ENCODE measurements at places on chromosomes 4 and X.
A peak's percentile ranks its signal among the peaks of the same experiment; 100 is the strongest.

DNA sequence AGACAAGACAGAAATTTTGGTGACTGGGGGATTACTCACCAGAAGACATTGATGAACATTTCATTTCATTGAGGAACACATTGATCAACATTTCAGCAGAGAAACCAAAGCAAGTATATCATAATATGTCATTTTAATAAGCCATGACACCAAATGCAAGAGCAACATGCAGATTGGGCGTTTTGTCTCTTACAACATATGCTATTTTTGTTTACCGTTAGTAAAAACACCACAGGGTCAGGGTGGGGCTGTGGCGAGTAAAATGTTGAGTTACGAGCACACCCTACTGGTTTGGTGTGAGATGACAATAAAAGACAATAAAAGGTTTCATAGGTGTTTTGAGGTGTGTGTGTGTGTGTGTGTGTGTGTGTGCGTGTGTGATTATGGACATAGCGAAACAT, 294.5 kb downstream of the PDGFC start:
- DNase-seq: no peak

DNA sequence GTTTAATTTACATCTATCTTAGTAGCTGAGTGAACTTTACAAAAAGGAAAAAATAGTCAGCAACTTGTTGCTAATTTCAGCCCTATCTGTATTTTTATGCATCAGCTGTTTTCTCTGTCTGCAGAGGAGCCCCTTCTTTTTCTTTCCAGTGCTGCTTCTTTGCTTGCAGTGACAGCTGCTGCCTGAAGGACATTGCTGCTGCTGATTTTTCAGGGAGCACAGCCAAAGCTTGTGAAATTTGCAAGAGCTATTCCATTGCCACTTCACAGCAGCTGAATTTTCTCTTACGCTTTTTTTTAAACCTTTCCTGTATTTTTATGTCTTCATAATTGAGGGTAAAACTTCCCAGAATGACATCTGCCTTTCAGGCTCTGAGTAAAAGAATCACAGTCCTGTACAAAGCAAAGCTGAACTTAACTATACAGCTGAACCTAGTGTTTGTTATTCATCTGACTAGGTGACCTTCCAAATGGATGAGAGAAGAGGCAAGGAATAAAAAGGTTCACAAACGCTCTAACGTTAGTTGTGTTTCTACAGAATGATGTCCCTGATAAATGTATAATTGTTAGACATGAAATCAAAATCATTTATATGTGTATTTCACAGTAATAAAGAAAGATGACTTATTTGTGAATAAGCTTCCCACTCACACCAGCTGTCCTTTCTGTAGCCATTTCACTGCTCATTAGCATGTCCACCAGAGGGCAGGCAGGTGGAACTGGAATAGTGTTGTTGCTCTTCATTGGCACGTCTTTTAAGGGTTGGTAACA, 541.4 kb downstream of the ADGRL3 start:
- no peak for DNase-seq

DNA sequence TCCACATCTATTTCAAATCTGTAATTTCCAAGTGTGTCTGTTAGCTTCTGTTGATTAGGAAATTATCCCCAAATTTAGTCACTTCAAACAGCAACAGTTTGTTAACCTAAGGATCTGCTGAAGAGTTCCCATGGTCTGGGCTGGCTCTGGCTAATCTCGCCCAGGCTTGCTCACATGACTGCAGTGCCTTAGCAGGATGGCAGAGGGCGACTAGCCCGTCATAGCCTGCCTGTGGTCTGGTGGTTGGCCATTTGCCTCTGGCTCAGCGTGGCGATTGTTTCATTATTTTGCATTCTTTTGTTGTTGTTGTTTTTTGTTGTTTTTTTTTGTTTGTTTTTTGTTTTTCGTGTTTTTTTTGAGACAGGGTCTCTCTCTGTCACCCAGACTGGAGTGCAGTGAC, 264.0 kb downstream of the TRIML1 start:
- no peak for DNase-seq

GRCh38 chr4:5114950-5115349, 63.7 kb downstream of the STK32B start:
- DNase-seq: no peak

- DNase-seq: no peak
Observed at GRCh38 chr4:176134670-176135069, 60.7 kb downstream of the SPATA4 start.

- no peak for DNase-seq
Observed at GRCh38 chr4:53914313-53915016, 149.9 kb downstream of the CHIC2 start.

GRCh38 chr4:76747563-76747962, 150.4 kb downstream of the SOWAHB start:
- DNase-seq: no peak

DNA sequence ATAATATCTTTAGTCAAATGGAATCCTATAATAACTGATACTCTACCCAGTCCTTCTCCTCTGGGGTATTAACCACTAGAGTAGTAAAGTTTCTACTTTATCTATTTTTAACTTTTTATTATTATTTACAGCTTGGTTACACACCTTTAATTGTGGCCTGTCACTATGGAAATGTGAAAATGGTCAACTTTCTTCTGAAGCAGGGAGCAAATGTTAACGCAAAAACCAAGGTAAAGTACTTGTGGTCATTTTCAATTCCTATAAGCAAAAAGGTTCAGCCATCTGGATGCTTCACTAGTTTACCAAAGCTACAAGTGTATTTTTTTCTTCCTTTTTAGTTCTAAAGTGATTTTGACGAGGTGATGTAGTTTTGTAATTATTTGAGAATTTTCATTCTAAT, 238.8 kb downstream of the ANK2 start:
- DNase-seq: no peak

DNA sequence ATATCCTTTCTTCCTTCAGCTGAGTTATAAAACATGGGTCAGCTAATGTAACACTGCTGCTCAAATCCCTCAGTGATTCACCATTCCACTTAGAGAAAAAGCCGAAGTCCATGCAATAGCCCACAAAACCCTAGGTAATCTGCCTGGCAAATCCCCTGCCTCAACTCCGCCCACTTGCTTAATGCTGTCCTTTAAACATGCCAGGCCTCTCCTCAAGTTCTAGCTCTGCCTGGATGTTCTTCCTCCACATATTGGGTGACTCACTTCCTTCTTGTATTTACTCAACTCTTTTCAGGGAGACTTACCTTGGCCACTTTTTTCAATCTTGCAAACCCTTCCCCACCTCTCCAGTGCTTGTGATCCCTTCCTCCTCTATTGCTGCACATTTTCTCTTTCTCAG, 89.8 kb downstream of the EMCN start:
- no peak for DNase-seq

DNA sequence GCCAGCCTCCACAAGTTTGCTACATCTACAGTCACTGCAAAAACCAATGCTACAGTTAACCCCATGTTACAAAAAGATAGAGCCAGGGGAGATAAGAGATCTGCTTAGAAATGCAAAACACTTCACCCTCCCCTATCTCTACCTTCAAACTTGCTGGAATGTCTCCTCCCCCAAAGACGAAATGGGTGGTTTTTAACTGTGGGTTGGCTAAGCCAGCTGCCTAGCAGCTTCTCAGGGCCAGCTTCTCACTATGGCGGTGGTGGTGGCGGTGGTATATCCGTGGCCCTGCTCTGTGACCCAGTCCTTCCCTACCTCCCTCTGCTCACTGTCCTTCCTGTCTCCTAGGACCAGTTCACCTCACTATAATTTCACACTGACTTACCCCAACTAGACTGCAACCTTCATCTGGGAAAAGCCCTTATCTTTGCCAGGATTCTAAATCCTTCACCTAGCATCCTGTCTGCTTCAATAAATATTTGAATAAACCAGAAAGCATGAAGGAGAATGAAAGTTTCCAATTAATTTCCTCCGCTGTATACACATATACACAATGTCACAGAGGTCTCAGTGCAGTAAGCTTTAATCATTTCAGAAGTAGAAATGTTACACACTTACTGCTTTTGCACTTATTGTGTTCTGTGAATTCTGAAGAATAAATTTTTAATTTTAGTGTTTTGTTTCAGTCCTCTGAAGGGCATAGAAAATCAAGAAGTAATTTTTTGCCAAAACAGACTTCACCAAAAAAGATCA, 46.3 kb downstream of the SH3KBP1 start:
- no peak for DNase-seq

DNA sequence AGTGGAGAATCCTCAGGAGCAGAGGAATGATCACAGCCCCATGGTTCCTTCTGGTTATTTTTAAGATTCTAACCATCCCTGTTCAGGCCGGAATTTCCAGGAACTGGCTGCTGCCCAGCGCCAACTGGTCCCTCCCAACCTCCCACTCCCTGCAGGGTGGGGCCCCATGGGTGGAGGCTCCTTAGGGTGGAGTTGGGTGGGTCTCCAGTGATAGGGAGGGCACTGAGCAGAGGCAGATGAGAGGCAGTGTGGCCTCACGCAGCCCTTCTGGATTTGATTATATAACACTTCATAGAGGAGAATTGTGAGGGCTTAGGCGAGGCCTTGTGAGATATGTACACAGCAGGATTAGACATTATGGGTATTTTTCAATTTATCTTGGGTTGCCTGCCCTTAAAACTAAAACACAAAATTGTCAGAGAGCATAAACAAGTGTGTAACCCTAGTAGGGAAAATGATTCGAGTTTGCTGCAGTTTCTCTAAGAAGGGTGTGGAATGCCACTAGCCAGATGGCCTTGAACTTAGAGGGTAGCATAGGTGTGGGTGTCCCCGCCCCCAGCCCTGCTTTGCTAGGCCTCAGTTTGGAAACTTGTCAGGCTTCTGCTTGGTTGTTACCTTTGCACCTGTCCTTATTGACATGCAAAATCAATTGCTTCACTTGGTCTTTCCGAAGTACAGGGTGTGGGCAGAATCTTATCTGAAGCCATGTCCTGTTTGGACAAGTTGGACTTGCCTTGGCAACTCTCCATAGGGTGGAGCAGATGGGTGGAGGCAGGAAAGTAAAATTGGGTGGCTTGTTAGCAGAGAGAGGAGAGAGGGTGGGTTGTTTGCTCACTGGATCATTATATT, 9.4 kb downstream of the KLF3 start:
- no peak for DNase-seq

DNA sequence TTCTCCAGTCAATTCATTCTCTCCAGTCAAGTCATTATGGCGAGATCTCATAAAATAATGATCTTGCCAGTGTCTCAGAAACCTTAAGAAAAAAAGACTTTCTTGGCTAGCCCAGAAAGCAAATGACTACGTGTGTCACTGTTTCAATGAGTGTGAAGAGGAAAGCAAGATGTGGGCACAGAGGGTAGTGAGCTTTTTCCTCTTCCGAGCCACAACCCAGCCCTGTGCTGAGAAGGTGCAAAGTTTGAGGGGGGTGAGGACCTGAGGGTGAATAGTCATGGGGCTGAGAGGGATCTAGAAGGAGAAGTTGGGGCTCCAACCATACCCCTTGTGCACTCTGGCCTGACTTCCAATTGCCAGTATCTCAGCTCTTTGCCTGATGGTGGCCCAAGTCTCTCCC, 85.6 kb upstream of the EGFL6 start:
- no peak for DNase-seq

GRCh38 chr4:87031920-87032319, 97.1 kb downstream of the AFF1 start:
- DNase-seq: no peak

- peak; percentile 57 for DNase-seq
Observed at GRCh38 chr4:181261279-181261678, 981.9 kb upstream of the TENM3 start.

DNA sequence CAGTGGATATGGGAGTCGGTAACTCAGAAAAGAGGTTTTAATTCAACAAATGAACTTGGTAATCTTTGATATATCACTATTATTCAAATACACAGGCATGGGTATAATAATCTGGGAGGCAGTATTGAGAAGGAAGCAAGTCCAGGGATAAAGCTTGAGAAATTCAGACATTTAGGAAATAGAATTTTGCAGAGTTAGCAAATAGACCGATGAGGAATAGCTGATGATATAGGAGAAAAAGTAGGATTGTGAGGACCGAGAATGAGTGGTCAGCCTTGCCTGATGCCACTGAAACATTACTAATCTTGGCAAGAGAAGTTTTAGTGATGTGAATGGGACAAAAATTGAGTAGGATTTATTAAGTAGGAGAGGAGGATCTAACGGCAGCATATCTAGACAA, 71.9 kb downstream of the TLL1 start:
- no peak for DNase-seq

- DNase-seq: no peak
Observed at GRCh38 chr4:111930659-111931058, 214.6 kb upstream of the FAM241A start.

DNA sequence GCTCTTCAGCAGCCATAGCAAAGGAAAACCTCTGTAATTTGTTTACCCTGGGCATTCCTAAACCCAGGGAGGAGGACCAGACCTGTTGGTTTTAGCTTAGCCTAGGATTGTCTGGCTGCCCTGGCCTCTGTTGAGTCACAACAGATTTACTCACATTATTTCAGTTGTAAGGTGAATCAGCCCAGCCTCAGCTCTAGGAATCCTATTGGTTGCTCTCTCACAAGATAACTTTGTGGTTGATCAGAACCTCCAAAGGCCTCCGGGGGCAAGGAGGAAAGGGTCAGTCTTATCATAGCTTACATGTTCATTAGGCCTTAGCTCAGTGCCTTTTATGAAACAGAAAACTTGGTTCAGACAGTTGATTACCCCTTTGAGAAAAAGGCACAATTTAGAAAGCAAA, 41.0 kb downstream of the PDK3 start:
- DNase-seq: no peak

DNA sequence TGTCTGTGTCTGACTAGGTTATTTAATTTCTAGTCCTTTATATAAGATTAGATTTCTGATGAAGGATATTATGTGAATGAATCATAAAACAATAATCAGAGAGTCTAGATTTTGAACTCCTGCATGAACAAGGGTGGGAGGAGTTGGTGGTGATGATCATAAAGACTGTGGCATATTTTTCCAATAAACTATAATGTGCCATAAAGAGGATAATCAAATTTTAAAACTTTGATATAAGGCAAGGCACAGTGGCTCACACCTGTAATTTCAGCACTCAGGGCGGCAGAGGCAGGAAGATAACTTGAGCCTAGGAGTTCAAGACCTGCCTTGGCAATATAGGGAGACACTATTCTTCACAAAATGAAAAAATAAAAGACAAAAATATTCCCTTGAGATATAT, 473.3 kb downstream of the GABRG1 start:
- DNase-seq: no peak

DNA sequence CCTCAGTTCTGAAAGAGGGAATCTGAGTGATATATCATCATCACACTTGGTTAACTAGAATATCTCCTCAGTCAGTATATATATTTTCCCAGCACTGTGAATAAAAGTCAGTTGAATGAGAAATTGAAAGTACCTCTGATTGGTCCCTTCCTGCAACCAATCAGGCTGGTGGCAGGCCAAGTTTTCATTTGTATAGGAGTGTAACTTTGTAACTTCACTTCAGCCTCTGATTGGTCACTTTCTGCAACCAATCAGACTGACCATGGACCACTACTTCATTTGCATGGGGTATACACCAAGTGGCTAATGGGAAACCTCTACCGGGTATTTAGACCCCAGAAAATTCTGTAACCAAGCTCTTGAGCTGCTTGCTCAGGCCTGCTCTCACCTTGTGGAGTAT, 2.0 kb upstream of the PGK1 start:
- no peak for DNase-seq

GRCh38 chrX:66232296-66232695, 68.2 kb downstream of the HEPH start:
- no peak for DNase-seq

All from DMS79 (cell line).